ENCODE measurements at places on chromosomes 16 and 17.

DNA sequence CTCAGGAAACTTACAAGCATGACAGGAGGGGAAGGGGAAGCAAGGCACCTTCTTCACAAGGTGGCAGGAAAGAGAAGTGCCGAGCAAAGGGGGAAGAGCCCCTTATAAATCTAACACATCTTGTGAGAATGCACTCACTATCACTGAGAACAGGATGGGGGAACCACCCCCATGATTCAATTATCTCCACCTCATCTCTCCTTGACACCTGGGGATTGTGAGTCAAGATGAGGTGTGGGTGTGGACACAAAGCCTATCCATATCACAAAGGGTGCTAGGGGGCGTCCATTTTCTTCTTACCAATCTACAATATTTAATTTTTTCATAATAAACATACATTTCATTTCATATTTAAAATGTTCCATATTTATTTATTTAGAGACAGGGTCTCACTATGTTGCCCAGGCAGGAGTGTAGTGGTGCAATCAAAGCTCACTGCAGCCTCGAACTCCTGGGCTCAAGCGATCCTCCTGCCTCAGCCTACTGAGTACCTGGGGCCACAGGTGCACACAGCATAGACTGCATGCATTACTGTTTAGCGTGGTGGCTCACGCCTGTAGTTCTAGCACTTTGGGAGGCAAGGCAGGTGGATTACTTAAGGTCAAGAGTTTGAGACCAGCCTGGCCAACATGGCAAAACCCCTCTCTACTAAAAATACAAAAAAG is 26.5 kb upstream of the FAAP100 start:
- no peak for DNase-seq

DNA sequence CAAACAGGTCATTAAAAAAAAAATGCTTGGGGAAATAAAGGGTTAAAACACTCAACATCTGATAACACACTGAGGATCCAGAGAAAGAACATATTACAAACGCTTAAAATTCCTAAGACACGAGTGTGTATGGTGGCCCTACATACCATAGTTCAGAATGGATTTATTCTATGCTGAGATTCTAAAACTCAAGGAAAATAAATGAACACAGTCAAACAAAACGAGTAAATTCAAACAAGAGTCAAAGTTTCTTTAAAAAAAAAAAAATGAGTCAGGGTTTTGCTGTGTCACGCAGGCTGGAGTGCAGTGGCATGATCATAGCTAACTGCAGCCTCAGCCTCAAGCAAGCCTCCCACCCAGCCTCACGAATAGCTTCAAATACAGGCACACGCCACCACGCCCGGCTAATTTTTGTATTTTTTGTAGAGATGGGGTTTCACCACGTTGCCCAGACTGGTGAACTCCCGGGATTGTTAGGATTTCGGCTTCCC is 17.4 kb downstream of the CRK start:
- DNase-seq, result no peak

DNA sequence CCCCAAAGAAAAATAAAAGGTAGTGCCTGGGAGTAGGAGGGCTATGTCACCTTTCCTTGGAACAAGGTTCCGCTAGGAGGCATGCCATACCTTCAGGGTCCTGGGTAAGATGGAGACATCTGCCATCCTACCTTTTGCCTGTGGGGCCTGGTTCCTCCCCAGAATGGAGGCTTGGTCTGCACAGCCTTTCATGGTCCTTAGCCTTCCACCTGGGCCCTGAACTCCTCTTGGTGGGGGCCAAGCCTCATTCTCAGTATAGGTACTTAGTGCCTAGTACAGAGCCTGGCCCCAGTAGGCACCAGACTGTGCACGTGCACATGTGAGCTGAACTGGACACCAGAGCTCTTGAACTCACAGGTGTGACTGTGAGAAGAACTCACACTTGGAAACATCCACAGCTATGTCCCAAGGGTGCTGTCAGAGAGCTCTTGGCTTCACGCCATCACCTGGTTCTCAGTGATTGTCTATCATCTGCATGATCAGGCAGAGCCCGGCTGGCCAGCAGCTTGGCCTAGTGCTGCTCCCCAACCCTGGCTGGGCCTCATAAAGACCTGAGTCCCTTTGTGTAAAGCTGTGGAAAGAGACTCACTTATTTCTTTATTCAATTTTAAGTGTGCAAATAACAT is 143.2 kb downstream of the SOCS1 start:
- DNase-seq, result no peak

GRCh38 chr17:62656446-62656845 is 29.0 kb downstream of the MRC2 start:
- DNase-seq, result no peak

DNA sequence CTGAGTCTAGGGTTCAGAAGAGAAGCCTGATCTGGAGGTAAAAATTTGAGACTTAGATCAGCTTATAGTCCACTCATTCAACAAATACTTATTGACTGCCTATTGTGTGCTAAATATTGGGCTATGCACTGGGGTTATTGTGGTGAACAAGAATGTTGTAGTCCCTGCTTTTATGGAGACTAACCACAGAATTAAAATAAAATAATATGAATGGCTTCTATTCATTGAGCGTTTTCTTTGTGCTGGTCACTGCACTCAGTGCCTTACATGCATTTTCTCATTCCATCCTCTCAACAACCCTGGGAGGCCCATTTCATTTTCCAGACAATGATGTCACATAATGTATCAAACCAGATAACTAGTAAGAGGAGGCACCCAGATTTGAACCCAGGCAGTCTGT is 4.8 kb downstream of the NEK8 start:
- DNase-seq, result no peak

- DNase-seq, result no peak
Observed at GRCh38 chr17:29127840-29128239, 52.4 kb downstream of the MYO18A start.

DNA sequence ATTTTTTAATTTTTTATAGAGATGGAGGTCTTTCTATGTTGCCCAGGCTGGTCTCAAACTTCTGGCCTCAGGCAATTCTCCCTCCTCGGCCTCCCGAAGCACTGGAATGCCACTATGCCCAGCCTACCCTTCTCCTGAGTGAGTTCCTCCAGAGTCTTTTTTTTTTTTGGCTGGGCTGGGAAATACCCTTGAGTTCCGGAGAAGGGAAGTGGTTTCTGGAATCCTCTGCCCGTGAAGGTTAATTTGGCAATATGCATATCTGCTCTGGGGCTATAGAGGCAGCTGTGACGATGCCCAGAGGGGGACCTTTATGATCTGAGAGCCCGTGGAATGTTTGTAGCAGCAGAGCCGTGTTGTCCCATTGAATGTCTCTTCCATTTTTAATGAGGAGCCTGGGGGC is 217.5 kb downstream of the RBFOX1 start:
- DNase-seq, result no peak

DNA sequence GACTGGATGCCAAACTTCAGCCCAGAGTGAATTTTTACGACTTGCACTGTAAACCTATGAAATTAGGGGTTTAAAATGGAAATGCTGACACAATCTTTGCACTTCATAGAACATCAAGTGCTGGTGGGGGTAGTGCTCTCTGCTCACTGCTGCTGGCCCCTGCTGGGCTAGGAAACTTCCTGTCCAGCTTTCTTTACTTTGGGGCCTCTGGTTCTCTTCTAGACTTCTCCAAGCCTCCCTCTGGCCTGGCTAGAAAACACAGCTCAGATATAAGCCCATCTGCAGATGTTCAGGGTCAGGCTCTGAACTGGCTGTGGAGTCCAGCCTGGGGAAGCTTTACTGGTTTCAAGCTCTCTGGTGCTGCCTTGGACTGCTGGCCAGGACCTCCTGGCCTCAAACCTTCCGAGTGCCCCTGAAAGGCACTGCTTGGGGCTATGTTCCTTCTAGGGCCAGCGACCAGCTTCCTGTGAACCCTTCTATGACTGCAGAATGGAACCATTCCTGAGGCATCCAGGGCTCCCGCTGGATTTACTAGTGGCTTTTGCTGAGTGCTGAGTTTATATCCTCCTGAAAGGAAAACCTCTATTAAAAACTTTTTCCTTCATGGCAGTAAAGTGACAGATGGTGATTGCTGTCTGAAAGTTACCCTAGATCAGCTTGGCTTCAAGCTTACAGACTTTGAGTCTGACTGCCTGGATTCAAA is 59.4 kb downstream of the TBX4 start:
- DNase-seq, result no peak

DNA sequence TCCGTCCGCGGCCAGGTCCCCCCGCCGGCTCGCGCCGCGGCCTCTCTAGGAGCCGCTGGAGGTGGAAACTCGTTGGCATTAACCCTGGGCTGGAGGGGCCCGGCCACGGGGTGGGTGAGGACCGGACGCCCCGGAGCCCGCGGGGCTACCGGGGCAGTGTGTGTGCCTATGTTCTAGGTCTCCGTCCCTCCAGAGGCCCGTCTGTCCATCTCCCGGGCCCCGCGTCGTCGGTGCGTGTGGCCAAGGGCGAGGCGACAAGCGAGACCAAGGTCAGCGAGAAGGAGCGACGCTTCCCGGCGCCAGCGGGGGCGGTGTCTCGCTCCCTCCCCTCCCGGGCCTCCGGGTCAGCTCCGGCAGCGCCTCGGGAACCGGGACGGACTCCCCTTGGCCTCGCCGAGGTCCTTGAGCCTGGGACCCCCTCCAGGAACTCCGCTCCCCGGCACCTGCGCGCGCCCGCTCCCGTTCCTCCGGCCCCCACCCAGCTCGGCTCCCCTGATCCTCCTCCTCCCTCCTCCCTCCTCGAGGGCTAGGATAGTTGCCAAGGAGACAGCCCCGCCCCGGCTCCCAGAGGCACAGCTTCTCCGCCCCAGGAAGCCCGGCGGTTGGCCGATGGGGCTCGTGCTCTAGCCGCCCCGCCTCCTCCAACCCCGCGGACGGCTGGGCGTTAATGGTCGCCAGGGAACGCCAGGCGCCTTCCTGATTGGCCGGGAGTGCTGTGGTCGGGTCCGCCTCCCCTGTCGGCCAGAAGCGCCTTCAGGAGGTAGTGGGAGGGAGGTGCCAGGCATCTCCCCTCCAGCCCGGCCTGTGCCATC is 663 bp upstream of the ZNF768 start:
- peak; percentile 93 for DNase-seq

DNA sequence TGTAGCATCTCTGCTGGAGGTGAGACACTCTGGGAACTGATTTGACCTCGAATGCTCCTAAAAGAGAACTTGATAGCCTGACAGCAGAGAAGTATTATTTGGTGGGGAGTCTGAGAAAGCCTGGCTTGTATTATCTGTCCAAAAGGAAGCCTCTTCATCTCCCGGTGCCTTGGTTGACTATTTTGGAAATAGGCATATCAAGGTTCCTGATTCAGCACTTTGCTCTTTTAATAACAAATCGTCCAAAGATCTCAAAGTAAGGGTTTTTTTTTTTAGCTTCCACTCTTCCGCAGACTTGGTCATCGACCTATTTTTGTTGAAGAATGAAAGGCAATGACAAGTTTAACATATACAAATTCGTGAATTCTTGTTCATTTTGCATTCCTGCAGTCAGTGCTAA is 14.8 kb downstream of the TMEM186 start:
- no peak for DNase-seq

All from CD4-positive, alpha-beta T cell treated with Interferon gamma for 1 hour (primary cell).